ENCODE measurements at places on chromosomes 5 and 9.

GRCh38 chr5:138449501-138450239 is 10.8 kb downstream of the REEP2 start:
- DNase-seq: peak; percentile 84

DNA sequence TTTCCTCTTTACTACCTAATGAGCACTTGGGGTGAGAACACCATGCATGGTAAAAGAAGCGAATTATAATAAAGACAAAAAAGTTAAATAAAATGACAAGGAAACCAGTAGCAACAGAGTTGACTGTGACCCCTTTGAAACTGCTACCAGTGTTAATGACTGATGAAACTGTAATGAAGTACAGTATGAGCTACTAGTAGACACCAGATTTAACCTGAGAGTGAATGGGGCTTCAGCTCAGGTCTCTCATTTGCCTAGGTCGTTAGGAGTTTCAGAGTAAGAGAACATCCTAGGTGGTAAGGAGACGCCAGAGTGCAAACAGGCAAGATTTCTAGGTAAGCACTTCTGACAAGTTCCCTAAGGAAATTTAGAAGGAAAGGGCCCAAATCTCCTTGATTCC is 346.4 kb downstream of the BNC2 start:
- no peak for DNase-seq

GRCh38 chr5:130912088-130912487 is 253.0 kb downstream of the HINT1 start:
- DNase-seq: peak; percentile 5

GRCh38 chr5:71960195-71960594 is 147.1 kb upstream of the MAP1B start:
- no peak for DNase-seq

- no peak for DNase-seq
These were observed 51.4 kb upstream of the CKMT2 start for GRCh38 chr5:81181576-81182316.

GRCh38 chr9:72356041-72356582 is 8.9 kb downstream of the ZFAND5 start:
- DNase-seq: no peak

DNA sequence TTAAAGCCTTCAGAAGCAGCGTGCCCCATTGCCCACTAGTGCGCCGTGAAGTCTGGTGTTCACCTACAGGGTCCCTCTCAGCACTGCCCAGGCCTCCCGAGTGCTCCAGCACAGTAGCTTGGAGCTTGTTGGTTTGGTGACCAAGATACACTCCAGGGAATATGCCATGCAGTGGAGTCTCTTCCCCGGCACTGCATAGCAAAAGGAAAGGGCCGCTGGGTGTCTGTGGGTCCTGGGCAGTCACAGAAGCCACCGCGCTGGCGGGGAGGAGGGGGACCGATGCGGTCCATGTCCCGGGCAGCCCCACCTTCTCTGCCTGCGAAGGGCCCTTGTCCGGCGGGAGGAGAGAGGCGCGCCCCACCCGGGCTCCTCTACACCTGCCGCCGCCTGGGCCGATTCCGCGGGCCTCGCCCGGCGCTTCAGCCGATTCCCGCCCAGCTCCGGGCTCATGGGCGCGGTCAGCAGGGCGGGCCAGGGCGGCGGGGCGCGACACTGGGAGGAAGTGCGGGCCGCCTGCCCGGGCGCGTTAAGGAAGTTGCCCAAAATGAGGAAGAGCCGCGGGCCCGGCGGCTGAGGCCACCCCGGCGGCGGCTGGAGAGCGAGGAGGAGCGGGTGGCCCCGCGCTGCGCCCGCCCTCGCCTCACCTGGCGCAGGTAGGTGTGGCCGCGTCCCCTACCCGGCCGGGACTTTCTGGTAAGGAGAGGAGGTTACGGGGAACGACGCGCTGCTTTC is at the start of gene SYK:
Gene SYK (plus strand): TSS at position 579 of the 732 bp plus-strand sequence. CDS start 42,080 bp downstream, outside the sequence.
- peak; percentile 85 for DNase-seq
